ENCODE measurements at places on chromosomes 7 and 10. TPM values are rescaled to one million over a fixed set of nuclear protein-coding genes. Genes with fewer than 3 reads are reported as not detected.

Gene VAX1
- total RNA-seq = not detected

Gene ADCYAP1R1
- not detected for total RNA-seq

Gene INA
- total RNA-seq = not detected

Gene ABCB4
- 22.0 TPM for total RNA-seq

Gene HOXA2
- not detected for total RNA-seq
